ENCODE measurements at places on chromosomes 13 and 19.

DNA sequence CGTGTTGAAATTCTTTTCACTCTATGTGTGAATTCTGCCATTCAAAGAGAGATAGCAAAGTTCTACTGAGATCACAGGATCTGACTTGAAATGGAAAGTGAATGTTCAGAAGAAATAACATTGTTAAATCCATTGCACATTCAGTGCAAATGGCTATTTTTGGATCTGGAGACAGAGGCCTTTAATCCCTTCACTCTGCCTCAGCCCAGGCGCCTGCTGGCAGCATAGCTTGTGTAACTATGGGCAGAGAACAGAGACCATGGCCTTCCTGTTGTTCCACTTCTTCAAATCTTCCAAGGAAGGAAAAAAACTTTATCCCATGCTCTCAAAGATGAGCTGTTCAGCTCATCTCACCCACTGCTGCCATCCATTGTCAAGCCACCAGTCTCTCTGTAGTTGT lies 265.4 kb downstream of the LMO7 start:
- DNase-seq, result no peak

GRCh38 chr19:10543420-10544241 lies at the start of gene ATG4D:
Gene ATG4D, plus strand, starts transcription at chr19:10543904. Its CDS starts 187 bp downstream, at chr19:10544091.
- peak; percentile 92 for DNase-seq

GRCh38 chr19:5011476-5012238 lies 42.7 kb downstream of the KDM4B start:
- DNase-seq, result no peak

- DNase-seq, result no peak
Observed at GRCh38 chr19:17841371-17841809, 6.4 kb downstream of the JAK3 start.

DNA sequence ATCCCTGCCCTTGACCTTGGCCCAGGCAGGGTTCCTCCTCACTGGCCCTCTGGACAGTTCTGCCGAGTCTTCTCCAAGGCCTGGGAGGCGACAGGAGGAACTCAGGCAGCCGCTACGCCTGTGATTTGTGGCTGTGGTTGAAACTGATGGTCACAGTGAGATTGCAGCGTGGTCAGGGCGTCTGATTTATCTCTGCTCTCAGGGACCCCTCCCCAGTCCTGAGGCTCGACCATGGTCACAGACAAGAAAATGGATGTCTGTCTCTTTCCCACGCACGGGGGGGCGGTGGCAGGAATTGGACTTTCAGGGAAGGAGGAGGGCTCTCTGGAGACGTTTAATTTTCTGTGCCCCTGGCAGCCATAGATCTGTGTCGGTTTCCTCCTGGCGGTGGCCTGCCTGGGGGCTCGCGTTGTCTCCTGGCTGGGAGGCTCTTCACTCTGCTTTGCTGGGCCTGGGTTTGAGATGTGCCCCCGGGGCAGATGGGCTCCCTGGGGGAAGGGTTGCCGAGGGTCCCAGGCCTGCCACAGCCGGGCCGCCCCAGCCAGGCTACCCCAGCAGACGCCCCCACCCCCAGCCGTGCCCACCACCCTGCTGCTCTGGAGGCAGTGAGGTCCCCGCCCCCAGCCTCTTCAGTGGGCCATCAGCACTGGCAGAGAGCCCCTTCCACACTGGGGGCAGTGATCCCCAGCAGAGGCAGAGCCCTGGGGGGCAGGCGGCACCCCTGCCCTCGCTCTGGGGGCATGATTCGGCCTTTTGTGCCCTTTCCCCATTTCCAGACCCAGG lies 167.4 kb downstream of the KDM4B start:
- no peak for DNase-seq
